Fibroblast of mammary gland (primary cell): ENCODE measurements at places on chromosomes 13 and 19.
A peak's percentile ranks its signal among the peaks of the same experiment; 100 is the strongest.

DNA sequence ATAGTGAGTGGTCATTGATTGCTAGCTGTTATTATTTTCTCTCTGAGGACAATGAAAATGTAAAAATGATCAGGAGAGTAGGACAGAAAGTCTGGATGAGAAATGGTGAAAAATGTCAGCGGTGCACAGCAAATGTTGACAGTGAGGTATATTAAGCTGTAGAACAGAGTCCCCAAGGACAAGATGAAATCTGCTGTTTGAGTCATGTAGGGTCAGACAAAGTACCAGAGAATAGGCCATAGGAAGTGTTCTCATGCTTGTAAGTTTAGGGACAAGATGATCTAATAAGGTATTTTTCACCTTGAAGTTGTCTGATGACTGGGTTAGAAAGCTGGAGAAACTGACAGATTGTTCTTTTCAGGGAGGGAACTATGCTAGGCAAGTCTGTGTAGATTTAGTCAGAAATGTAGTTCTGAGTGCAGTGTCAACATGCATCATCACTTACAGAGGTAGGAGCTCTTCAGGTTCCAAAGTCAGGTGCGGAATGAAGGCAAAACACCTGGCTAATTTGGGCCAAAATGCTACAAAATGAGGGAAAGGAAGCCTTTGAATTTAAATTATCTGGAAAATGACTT, 369.3 kb downstream of the DLEU7 start:
- peak; percentile 48 for DNase-seq

DNA sequence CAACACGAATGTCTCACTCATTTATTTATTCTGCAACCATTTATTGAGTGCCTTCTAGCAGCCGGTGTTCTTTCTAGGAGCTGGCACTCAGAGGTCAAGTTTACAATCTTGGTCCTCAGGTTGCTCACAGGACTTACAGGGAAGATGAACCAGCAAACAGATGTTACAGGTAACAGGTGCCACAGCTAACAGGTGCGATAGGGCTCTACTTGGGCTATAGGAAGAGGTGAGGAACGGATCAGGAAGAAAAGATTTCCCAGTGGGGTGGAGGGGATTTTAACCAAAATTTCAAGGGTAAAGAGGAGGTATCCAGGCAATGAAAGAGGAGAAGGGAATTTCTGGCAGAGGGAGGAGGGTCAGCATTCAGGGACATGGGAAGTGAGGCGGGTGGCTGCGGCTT, 87.3 kb upstream of the FARP1 start:
- DNase-seq: no peak

DNA sequence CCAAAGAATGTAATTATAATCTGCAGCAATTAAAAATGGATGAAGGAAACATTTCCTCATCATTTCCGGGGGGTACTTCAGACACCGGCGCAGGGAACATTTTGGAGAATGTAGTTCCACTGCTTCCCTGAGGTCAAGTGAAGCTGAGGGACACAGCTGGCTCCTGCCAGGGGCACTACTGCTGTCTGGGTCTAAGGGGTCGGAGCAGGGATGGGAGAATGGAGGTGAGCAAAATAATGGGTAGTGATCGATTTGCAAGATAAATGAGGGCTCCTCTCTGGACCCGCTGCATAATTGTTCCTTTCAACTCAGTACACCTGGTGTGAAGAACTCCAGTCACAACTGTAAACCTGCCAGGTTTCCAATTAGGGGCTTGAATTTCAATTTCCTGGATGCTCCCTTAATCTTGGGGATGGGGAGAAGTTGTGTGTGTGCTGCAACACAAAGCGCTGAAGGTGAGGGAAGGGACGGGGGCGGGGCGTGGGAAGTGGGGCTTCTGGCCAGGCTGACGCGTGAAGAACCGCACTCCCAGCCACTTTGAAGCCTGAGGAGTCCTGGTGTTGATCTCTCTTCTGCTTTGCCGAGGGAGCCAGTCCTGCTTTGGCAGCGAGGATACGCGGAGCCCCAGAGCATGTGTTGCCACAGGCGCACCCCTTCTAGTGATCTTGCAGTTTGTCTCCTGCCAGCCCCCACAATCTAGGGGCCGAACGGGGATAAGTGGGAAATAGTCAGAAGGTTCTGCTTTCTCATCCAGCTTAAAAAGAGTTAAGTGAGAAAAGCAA, 57.9 kb upstream of the PCDH8 start:
- no peak for DNase-seq

- DNase-seq: no peak
Measured at GRCh38 chr19:6059988-6060599, 50.2 kb downstream of the RFX2 start.

GRCh38 chr19:54179921-54180461, 7.0 kb upstream of the TMC4 start:
- DNase-seq: peak; percentile 35

- DNase-seq: no peak
Measured at GRCh38 chr13:29902632-29903305, 52.4 kb upstream of the UBL3 start.
